ENCODE measurements at places on chromosomes 12 and 14.
A peak's percentile ranks its signal among the peaks of the same experiment; 100 is the strongest.

DNA sequence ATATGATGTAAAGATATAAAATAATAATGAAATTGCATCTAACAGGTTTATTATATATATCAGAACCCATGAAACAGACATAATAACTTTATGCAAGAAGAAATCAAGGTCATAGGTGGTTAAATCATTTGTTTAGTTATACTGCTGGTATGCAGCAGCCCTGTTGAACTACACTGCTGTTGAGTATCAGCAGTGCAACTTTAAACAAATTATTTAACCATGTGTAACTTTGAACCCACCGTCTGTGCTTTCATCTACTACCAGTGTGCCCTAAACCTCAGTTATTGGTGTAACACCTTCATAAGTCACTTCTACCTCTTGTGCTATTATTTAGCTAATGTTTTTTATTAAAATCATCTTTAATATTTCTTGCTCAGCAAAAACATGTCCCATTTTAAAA, 262.3 kb upstream of the CRY1 start:
- no peak for DNase-seq

- DNase-seq = peak; percentile 51
Observed at GRCh38 chr12:57069523-57069922, 9.1 kb downstream of the NEMP1 start.

DNA sequence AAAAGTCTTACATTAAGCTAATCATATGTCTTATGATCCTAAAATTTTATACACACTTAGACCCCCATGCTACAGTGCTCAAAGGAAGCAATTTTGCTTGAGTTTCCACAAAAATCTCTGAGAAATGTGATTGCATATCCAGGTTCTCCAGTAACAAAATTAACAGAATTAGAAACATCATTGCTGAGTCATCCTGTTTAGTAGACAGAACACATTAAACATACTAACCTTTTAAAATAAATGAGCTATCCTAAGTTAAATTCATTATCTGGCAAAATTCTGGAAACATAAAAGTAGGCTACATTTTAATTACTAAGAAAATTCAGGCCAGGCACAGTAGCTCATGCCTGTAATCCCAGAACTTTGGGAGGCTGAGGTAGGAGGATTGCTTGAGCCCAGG, 94.7 kb downstream of the DENND5B start:
- DNase-seq = no peak

GRCh38 chr12:83660727-83661358, 974.1 kb downstream of the TMTC2 start:
- DNase-seq = no peak

DNA sequence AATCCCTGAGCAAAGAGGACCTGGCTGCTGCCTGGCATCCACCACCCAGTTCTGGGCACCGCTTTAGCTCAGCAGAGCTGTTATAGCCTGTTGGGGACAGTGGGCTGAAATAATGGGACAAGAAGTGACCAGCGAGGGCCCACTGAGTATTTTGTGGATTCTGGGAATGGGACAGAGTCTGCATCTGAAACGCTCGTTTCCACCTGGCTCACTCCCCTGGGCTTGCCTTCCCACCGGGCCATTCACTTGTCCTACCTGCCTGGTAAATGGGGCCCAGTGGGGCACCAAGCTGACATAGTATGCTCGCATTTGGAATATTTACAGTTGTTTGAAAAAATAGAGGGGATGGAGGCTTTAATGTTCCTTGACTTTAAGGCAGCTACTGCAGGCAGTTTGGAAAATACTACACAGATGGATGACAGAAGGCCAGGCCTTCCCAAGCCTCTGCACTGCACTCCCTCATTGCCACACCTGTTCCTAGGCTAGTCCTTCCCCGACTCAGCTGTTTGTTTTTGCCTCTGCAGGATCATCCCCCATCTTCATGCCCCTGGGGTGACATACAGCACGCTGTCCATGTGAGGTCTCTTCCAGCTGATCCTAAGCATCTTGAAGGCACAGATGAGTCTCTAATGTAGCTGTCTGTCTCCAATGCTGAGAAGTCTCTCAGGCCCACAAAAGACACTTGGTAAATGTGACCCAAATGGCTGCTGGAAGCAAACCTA, 61.3 kb upstream of the DICER1 start:
- DNase-seq = no peak

GRCh38 chr12:11830307-11830801, 180.9 kb downstream of the ETV6 start:
- DNase-seq = no peak
